Esophagus squamous epithelium (tissue), 5 donors: ENCODE measurements at places on chromosomes 5 and 9.

DNA sequence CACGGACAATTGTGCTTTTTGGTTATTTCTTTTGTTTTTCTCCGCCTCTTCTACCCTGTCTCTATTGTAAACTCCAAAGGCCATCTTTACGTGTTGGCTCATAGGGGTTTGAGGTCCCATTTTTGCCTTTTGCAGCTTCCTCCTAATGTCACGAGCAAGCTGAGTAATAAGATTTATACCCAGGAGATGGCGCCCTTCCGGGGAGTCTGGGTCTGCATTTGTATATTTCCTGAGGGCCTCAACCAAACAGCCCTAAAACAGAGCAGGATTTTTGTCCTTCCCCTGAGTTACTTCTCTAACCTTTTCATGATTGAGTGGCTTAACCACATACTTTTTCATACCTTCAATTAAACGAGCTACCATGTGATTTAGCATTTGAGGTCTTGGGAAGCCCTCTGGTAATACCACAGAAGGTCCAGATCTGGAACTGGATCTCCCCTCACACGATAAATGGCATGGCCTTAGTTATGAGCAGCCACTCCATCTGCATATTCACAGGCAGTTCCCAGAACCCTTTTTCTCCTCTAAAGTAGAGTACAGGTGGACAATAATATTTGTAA lies 11.2 kb upstream of the CFAP95 start:
- DNase-seq: no peak

- DNase-seq: no peak
Observed at GRCh38 chr9:90943341-90943740, 141.7 kb downstream of the SYK start.

DNA sequence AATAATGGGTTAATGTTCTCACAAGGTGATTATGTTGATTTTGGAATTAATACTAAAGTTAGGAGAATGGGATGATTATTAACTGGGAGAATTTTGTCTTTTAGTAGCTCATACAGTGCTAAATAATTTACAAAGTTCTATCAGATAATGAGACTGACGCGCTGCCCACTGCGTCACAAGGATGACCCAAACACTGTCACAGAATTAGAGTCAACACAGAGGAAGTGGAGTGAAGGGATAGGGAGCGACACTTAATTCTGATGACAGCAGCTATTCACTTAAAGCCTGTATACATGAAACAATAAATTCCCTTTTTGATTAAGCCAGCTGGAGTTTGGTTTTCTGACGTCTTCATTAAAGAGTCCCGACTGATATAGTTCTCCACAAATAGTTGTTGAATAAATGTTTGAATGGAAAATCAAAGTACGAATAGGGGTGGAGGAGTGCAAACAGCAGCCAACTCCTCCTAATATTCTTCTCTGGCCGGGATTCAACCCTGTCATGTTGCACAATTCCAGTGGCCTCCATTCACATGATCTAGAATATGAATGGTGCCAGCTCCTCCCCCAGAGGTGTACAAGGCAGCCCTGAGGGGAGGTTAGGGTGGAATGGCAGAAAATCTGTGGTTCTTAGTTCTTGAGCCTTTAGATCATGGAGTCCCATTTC lies 140.3 kb downstream of the PCSK1 start:
- no peak for DNase-seq

DNA sequence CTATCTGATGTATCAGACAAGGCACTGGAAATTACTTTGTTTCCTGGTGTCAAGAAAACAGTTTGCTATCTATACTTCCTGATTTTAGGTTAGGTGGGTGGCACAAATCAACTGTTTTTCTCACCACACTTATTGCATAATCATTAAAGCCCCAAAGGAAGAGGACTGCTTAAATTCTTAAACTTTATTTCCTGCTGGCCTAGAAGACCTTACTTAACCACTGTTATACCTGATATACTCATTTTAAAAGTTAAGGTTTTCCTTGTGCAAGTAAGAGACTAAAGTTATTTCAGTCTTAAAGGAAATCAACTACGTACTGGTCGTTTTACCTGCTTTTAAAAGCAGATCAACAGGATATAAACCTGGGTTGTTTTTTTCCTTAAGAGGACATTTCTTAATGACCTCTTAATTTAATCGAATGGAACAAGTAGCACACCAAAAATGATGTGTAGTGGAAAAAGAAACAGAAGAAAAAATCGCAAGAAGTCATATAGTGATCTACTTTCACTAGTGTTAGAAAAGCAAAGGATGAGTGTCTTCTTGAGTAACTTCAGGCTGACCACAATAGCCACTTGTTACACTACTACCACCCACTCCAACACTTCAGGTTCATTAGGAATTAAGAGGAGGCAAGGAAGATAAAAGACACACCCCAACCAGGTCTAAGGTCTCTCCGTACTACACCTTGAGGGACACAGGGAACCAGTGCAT lies 974 bp downstream of the CLINT1 start:
- DNase-seq: no peak

DNA sequence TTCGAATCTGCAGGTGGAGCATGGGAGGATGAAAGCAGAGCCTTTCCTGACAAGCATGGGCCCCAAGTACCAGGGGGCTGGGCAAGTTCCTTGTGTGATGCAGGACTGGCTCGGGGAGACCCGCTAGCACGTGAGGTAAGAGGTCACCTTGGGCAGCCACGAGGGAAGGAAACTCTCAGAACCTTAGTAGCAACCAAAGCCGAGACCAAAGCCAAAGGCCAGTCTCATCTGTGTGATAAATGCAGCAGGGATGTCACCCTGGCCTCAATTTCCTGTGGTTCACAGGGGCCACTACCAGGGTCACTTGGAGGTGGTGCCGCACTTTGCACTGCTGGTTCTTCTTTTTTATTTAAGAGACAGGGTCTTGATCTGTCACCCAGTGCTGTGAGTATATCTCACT lies 39.5 kb downstream of the PRRT1B start:
- no peak for DNase-seq

DNA sequence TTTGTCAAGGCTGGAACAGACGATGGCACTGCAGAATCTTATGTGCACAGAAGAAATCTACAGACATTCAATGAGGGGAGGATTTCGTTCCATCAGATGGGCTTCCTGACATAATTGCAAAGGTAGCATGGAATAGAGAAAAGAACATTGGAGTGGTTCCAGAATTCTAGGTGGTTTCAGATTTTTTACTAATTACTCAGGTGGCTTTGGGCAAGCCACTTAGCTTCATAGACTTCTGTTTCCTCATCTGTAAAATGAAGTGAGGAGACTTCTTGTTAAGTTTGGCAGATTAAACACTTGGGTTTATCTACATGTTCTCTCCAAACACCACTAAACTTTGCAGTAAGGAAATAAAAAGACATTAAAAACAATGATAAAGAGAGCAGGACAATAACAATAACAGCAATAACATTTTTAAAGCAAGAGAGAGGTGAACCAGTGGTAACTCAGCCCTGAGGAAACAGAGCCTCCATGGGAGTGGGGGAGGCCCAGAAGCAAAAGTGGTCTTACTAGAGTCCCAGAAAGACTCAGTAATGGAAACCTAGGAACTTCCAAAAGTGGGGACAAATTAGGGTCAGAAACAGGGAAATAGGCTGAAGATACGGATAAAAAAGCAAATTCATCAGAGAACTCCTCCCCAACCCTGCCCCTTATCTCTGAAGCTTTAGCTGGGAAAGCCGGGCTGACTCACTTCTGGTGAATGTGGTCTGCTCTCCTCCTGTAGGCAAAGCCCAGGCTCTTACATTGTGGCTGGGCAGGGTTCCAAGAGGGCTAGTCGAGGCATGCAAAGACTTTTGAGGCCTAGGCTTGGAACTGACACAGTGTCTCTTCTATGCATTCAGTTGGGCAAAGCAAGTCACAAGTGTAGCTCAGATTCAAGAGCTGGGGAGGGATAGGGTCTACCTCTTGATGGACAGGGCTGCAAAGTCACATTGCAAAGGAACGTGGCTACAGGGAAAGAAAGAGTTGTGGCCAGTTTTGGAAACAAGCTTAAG lies 11.8 kb upstream of the ACTBL2 start:
- peak; percentile 3 for DNase-seq

DNA sequence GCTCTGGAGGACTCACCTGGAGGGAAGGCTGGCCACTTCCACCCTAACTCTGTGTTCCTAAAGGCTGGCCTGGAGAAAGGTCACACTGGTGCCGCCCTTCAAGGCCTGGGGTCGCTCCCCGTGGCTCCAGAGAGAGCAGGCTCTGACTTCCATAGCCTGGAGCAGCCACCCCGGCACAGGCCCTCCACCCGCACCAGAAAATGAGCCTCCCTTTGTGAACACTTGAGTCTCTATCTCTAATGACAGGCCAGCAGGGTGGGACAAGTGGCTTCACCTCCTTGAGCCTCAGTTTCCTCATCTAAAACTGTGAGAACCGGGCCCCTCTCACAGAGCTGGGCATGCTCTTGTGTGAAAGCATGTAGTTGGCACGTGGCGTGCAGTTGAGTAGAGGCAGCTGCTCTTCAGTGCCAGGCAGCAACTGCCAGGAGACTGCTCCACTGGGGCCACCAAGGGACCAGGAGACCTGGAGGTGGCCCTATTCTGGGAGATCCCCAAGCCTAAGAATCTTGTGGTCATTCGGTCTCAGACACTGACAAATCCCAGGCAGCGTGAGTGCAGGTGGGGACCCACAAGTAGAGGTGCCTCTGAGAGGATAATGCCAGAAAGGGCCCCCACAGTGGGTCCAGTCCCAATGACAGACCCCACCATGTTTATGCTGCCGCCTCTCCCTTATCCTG lies 56.7 kb upstream of the GARNL3 start:
- DNase-seq: no peak

DNA sequence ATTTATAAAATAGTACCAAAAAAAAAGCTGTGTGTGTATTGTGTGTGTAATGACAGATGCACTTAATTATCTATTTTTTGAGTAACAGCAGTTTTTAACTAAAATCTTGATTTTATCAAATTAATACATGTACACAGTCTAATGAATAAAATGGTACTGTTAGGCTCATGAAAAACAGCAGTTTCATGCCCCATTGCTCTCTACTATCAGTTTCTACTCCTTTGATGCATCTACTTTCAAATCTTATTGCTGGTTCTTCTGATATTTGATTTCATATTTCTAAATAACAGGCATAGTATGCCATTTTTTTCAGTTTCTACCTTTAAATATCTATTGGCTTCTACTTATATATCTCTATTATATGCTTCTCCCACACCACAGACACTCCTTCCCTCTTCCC lies 117.4 kb downstream of the CCDC171 start:
- DNase-seq: no peak

- no peak for DNase-seq
Observed at GRCh38 chr5:64769855-64770254, 1.1 kb downstream of the CWC27 start.

GRCh38 chr5:8394965-8395364 lies 526.0 kb downstream of the MTRR start:
- no peak for DNase-seq

DNA sequence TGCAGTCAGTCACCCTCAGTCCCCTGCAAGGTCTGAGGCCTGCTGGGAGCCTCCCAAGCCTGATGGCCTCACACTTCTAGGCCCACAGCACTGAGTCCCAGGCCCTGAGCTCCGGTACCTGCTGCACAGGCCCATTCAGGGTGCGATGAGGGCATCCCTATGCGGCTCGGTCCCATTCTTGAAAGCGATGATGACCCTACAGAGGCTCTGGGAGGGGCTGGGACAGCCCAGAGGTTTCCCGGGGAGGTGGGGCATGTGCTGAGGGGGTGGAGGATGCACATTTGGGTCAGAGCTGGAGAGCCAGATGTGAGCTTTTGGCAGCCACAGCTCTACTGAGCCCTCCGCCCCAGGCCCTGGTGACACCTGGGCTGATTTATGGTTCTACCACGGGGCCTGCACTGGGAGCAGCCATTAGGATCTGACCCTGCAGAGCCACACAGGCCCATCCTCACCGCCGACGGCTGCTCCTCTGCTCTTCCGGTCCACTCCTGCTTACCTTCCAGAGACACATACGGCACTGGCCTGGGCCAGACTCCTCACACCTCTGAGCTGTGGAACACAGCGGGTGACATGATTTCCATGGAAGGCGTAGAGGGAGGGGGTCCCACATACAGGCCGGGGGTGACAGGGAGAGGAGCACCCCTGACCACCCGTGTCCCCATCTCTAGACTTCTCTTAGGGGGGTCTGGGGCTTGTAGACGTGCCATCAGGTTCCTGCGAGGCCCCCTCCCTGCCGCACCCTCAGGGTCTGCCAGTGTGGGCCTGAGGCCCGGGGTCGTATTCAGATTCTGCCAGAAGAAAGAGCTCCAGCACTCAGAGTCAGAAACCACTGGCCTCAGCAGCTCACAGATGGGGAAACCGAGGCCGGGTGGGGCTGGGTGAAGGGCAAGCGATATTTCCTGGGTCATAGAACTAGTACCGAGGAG lies 53.4 kb downstream of the COL23A1 start:
- DNase-seq: no peak

DNA sequence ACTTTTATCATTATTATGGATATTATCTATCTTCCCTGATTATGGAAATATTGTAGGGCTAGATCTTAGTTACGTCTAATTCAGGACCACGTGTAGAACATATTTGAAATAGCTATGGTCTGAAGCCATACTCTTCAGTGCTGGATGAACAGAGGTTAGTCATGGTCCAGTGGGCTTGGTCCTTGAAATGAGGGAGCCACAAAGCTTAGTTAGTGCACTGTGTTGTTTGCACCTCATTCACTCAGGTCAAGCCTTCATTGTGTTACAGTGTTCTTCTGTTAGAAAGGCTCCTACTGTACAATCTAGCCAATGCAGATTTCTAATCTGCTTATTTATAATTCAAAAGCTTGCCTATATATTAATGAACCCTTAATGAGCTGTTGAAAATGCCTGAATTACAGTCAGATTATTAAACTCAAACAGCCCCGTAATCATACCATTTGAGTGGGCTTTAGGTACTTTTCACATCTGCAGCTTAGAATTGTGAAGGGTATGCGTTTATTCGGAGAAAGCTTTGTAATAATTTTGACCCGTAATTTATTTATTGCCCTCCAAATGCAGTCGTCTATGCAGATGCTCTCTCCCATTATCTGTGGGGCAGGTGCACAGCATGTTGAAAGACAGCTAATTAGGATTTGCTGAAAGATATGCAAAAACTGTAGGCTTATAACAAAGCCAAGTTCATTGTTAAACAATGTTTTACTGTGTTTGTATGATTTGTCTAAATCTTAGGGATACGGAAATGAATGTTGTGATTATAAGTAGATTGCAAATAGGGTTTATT lies 164.9 kb downstream of the PBX3 start:
- no peak for DNase-seq

- no peak for DNase-seq
Observed at GRCh38 chr9:123550012-123550411, 194.0 kb downstream of the CRB2 start.

DNA sequence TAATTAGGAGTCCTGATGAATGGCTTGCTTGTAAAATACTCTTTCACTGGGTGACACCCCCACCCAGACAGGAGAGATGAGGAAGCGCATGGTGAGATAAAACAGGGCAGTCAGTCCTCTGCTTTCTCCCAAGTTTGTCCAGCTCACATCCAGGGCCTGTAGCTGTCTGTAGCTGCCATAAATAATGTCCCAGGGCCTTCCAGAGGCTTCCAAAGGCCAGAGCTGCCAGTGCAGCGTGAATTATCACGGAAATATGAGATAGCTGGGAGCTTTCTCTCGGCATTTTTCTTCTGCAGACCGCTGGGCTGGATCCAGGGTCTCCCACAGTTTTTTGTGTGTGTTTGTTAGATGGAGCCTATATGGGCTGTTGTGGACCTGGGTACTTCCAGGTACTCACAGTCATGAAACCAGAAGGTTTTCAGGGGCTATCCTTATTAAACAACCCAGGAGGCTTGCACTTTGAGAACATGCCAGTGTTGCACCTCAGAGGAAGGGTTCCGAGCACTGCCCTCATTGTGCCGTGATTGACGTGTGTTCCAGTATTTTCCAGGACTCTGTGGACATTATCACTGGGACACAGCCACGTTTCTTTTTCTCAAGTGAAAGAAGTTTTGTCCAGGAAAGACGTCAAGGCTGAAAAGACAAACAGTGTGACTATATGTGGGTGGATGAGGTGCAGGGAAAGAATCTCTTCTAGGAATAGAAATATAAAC lies 117.5 kb downstream of the FGF1 start:
- no peak for DNase-seq
